ENCODE measurements at places on chromosomes 11 and 22.
A peak's percentile ranks its signal among the peaks of the same experiment; 100 is the strongest.

DNA sequence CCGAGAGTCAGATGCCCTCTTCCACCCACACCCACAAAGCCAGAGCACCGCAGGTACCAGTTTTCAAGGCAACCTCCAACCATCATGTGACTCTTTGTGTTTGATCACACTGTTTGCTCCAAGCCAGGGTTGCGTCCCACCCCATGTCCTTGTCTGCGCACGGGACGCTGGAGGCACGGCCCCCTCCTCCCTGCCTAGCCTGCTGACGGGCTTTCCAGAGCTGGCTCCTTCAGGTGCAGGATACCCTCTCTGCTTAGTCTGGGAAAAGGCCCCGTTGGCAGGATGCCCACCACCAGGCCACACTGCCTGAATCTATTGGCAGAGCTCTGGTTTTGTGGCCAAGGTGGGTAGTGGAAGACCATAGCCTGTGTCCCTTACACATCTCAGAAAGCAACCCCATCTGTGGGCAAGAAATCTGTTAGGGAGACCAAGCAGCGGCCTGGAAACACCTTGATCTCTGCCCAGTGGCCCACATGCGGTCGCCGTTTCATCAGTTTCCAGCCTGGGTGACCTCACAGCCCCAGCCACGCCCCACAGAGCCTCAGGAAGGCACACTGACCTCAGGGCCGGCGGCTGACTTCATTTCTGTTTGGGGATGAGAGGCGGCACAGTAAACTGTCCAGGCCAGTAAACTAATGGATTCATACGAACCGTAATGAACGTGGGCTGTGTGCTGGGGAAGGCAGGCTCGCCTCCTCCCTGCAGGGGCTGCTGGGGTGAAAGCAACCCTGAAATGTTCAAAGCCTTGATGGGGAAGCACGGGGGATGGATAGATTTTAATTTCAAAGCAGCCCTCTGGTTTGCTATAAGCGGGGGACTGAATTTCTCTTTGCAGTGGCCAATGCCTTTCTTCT, 25.8 kb downstream of the CDPF1 start:
- no peak for DNase-seq

DNA sequence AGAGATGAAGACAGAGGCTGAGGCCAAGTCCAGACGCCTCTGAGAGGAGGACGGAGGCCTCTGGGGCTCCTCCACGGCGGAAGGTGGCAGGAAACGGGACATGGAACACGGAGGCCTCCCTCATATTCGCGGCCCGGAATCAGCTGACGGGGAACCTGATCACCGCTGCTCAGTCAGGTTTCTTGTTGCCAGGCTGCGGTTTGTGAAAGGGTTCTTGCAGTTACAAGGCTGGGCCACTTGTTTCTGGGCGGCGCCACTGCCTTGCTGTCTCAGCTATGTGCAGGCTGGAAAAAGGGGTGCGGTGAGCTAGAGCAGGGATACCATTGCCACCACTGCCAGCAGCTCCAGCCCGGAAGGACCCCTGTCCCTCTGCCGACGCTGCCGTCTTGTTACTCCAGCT, 10.0 kb upstream of the MMP1 start:
- no peak for DNase-seq

DNA sequence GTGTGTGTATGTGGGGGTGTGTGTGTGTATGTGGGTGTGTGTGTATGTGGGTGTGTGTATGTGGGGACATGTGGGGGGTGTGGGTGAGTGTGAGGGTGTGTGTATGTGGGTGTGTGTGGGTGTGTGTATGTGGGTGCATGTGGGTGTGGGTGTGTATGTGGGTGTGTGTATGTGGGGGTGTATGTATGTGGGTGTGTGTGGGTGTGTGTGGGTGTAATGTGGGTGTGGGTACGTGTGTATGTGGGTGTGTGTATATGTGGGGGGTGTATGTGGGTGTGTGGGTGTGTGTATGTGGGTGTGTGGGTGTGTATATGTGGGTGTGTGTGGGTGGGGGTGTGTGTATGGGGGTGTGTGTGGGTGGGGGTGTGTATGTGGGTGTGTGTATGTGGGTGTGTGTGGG, 106.7 kb downstream of the SPATA19 start:
- no peak for DNase-seq

DNA sequence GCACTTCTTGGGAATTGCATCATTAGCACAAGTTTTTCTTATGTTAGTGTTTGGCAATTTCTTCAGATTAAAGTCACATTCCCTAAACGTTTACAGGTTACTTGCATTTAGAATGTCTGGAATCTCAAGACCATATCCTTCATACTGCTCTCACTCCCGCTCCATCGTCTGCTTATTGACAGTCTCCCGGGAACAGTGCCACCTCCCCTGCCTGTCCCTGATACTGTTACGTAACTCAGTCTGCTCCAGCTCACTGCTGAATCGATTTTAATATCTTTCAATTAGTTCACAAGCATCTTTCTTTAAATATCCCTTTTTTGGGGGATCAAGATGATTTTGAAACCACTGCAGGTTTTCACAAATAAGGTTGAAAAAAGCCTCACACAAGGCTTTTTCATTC, 48.2 kb downstream of the GLYATL2 start:
- no peak for DNase-seq

- no peak for DNase-seq
Observed at GRCh38 chr11:66465373-66466224, 1.1 kb upstream of the PELI3 start.

- no peak for DNase-seq
Observed at GRCh38 chr11:114034956-114035355, 24.6 kb upstream of the ZBTB16 start.

- no peak for DNase-seq
Observed at GRCh38 chr11:48091426-48092102, 111.2 kb downstream of the PTPRJ start.

DNA sequence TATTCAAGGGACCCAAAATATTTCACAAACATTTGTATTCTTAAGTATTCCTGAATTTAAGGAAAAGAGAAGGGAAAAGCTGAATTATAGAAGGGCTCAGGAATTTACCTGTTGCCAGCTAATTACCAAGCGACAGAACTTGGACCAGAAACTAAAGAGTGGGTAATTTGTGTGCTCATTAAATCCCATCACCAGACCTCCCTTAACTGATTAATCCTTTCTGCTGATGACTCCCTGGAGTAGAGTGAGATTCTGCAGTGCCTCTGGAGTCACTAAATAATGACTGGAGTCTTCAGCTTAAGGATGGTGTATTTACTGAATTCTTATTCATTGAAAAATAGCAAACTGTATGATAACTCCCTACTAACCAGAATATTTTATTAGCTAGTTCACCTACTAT, 74.0 kb upstream of the RAB1B start:
- DNase-seq = no peak

DNA sequence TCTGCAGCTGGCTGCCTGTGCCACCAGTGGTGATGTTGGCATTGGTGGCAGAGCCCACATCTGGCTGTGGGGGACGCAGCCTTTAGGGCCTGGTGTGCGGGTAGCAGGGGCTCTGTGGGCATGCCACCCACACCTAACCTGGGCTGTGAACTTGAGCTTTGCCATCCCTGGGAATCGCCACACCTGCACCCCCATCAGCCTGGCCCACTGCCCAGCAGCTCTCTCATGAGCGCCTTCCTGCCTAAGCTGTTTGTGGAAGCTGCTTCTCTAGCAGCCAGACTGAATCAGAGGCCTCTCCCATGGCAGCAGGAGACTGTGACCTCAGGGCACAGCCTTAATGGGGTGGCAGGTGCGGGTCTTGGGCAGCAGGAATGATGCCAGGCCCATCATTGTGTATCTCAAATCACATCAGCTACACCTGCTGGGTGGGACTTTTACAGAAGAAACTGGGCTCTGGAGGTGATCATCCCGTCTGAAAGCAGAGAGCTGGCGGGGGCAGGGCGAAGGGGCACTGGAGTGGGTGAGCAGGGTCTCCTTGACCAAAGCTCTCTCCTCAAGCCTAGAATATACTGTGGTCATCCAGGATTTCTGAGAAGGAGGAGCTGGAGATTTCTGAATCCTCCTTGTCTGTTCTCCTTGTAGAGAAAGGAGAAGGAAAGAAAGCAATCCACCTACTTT, 17.8 kb upstream of the CARS1 start:
- no peak for DNase-seq

DNA sequence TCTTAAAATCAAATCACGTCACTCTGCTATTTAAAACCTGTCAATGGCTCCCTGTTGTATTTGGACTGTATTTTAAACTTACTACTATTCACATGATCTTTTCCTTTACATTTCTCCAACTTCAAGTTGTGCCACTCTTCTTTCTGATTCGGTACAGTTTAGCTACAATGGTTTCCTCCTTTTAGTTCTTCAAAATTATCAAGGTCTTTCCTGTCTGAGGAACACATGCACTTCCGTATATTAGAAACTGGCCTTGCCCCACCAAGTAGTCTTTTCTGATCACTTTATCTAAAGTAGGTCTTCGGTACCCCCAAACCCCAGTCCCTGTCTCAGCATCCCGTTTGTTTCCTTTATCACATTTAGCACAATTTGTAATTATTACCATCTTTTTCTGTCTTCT, 81.8 kb downstream of the MTMR3 start:
- no peak for DNase-seq

- no peak for DNase-seq
Observed at GRCh38 chr22:27970596-27971220, 51.7 kb upstream of the PITPNB start.

GRCh38 chr11:125376117-125376516, 119.9 kb downstream of the FEZ1 start:
- DNase-seq = no peak

DNA sequence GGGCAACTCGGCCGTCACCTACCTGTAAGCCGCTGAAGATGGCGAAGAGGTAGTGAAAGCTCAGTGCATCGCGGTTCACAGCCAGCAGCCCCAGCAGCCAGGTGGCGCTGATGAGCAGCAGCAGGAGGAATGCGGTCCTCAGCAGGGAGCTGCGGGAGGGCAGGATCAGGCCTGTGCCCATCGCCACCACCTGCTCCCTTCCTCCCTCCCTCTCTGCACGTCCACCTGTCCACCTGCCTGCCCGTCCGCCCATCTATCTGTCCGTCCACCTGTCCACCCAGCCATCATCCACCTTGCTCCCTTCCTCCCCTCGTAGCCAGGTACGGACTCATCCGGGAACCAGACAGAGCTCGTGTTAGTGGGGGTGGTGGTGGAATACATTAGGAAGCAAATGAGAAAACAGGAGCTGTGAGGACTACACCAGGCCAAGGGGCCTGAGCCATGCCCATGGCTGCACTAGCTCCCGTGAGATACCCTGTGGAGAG, 32.2 kb downstream of the TRMU start:
- DNase-seq = peak; percentile 71

DNA sequence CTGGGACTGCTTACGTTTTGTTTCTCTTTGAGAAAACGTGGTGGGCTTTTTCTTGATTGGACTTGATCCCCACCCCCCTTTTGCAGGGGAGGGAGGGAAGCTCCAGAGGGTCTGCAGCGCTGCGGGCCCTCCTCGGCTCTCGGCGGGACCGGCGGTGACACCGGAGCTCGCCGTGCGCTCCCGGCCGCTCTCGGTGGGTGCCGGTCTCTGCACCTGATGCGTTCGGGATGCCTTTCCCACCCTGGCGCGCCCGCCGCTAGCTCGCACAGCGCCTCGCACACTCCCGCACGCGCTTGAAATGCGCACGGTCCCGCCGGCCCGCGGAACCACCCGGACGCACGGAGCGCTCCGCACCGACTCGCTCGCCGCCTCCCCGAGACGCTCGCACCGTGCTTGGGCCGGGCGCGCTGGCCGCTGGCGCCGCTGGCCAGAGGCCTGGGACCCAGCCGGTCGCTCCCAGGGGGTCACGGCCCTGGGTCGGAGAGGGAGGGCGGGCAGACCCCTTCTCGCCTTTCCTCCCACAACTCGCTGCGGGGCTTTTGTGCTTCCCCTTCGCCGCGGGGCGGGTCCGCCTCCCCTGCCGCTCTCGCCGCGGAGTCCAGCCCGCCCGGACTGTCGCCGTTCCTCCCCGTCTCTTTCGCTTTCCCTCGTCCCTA, 1.0 kb downstream of the ZBTB16 start:
- DNase-seq = no peak

DNA sequence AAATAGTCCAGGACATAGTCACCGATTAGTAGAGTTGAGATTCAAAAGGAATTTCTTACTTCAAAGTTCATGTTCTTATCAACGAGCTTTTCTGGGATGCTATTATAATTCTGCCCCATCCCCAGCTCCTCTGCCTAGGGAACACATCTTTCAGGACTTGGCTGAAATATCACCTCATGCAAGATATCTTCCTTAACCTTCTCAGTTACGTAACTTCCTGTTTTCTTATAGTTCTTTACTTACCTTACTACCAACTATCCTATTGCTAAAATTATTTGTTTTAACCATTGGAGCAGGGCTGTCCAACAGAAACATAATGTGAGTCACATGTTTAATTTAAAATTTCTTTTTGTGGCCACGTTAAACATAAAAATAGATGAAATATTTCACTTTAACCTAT, 2.3 kb downstream of the NARS2 start:
- no peak for DNase-seq

DNA sequence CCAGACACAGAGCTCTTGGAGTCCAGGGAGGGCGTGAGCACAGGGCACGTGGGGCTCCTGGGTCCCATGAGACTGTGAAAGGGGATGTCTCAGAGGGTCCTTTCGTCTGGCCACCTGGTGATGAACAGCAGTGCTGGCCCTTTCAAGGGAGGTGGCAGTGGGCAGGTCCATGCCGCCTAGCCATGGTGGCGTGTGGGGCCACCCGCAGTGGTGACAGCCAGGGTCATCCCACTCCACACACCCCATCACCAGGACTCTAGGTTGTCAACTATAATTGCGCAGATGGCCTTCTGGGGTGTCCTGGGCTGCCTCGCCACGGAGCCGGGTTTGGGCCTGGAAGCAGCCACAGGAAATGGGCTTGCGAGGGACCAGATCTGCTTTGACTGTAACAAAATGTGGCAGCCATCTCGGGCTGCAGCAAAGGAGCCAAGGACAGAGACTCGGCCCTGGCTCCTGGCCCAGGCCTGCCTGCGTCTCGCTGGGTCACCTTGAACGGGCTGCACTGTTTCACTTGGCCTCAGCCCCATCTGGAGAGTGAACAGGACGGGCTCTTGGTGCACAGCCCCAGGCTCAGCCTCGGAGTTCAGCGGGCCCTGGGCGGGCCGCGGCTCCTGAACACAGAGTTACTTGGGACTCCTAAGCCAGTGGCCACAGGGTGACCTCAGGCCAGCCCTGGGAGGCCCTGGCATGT, 1350.5 kb downstream of the BRD1 start:
- no peak for DNase-seq

GRCh38 chr11:60786811-60787567, 1.9 kb downstream of the MS4A10 start:
- no peak for DNase-seq

GRCh38 chr11:65592858-65593517, 2.6 kb downstream of the KCNK7 start:
- no peak for DNase-seq

- no peak for DNase-seq
Observed at GRCh38 chr22:43886231-43886630, 5.6 kb downstream of the PNPLA5 start.

- no peak for DNase-seq
Observed at GRCh38 chr22:45475851-45476514, 26.7 kb upstream of the FBLN1 start.

DNA sequence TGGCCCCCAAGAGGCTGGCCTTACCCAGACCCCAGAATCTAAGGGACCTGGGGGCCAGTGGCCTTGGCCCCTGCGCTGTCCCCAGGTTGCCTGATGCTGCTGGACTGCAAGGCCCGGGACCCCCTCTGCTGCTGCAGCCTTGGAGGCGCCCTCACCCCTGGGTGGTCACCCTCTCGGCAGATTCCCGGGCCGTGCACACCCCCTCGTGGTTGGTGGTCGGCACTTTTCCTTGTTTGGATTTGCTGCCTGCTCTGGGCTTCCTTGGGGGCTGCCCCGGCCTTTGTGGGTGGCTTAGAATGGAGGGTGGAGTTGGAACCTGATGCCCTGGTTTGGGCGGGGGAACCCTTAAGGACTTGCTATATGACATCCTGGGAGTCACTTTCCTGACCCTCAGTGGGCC, 5.3 kb downstream of the RIN1 start:
- no peak for DNase-seq
